ENCODE measurements at places on chromosomes 16 and 17.

GRCh38 chr16:73601911-73602310 lies 554.0 kb upstream of the ZFHX3 start:
- no peak for DNase-seq

GRCh38 chr16:51225878-51226277 lies 74.8 kb upstream of the SALL1 start:
- DNase-seq = no peak

- DNase-seq = no peak
These were observed 66.9 kb upstream of the SDK2 start for GRCh38 chr17:73711184-73711583.

DNA sequence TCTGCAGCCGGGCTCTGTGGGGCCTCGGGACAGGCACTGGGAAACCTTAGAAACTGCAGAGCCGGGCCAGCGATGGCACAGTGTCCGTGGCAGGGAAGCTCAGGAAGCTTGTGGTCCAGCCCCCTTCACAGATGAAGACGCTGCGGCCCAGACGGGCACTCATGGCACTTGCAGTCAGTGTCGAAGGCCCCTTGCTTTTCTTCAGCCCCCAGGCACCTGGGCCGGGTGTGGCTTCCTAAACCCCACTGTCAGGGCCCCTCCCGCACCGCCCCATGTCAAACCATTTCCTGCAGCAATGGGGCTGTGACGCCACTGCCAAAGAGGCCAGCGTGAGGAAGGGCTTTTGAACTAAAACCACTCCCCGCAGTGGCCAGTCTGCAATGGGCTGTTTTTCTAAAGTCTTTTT lies 164.0 kb downstream of the LAT start:
- peak; percentile 38 for DNase-seq

DNA sequence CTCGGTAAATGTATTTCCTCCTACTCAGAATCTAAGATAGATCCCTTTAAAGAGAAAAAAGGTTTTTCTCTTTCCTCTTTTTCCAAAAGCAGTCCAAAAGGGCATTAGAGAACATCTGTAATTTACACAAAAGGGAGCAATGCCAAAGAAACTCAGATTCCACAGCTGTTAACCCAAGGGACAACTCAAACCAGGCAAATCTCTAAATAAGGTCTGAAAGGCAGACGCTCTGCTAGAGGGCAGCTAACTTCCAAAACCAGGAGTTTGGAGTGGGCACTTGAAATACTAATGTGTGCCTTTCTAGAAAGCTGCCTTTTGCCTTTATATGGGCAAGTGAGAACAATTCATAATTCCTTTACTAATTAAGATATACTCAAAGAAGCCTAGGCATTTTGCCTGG lies 435.7 kb downstream of the ZFHX3 start:
- no peak for DNase-seq
